G401 (cell line): ENCODE measurements at places on chromosomes 2 and 18.

- DNase-seq: no peak
Observed at GRCh38 chr2:28333606-28334526, 58.8 kb upstream of the FOSL2 start.

DNA sequence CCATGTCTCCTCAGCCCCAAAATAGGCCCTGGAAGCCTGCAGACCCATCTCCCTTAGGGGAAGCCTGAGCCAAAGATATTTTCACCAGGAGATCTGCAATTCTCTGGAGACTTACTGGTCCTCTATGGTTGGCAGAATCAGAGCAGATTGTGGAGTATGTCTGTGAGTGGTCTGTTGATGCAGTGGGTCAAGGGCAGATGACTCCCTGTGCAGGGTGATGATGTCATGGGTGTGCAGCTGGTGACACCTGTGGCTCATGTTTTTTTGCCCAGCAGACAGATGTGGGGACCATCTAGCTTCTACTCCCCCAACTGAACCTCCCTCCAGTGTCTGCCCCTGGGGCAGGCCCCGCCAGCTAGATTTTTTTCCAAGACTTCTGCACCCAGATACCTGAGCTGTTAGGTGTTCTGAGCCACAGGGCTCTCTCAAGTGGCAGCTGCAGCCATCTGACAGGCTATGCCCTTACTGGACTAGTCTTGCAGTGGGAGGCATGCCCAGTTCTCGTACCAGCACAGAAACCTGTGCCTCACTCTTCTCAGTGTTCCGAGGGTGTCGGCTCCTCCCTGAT is 558.7 kb upstream of the LRRTM1 start:
- no peak for DNase-seq

DNA sequence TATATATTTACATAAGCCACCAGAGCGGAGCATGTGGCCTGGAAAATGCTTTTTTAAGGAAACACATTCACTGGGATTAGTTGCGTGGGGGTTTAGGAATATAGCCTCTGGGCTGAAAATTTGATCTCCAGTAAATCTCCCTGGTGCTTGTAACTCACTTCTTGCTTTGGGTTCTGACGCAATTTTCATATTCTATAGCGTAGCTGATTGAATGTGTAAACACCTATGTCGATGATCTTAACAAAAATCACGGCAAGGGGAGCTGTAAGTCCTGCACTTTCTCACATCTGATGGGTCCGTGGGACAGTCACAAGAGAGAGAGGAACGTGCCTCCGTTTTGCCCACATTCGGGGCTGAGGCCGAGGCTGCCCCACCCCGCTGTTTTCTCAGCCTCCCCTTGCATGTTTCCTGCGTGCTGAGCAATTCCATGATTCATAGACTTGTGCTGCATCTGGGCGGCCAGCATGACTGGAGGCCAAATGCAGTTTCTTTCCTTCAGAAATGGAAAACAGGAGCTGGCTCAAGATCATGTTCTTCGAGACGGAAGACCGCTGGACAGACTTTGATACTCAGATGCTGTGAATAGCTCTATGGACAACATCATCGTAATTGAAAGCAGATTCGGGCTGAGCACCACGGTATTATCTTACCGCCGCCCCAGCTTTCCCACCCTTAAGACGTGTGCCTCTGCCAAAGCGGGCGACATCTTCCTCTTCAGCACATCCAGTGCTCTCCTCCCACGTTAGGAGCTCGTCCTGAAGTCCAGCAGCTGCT is 109.2 kb downstream of the TMEM18 start:
- no peak for DNase-seq

- no peak for DNase-seq
Observed at GRCh38 chr2:196233021-196233804, 61.8 kb upstream of the STK17B start.

DNA sequence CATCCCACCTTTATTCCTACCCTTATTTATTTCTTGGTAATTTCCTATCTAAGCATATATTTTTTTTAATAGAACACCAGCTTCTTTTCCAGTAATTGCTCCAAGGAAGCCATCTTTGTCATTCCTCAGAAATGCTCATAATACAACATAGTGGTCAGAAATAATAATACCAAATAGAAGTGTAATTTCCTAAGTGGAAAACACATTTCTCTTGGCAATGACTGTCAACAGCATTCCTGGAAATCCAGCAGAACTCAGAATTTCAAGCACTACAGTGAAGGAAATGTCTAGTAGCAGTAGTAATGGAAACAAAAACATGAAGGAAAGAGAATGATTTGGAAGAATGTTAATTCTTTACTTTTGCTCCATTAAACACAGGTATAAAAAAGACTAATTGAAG is 56.6 kb downstream of the GDF7 start:
- no peak for DNase-seq

- DNase-seq: no peak
Observed at GRCh38 chr18:53799134-53799533, 425.3 kb downstream of the MBD2 start.

DNA sequence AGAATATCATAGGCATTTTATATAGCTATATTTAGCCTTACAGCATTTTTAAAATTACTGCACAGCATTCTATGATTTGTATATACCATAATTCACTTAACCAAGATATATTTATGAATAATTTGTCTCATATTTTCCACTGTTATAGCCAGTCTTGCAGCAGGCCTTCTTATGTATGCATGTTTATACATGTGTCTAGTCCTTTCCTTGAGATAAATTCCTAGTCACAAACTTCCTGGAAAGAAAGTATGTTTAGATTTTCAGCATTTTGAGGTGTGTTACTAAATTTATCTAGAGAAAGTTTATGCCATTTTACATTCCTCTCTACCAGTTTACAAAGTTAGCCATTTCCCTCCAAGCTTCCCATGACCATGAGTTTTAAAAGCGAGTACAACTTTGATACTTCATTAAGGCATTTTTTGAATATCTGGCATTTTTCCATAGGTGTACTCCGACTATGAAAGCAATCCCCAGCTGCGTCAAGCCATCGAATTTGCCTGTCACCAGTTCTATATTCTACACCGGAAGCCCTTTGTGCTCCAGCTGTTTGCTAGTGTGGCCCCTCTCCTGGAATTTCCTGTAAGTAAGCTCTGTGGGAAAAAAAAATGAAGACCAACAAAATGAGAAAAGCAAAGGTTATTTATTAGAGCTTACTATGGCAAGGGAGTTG is 59.4 kb upstream of the RPE start:
- DNase-seq: no peak

DNA sequence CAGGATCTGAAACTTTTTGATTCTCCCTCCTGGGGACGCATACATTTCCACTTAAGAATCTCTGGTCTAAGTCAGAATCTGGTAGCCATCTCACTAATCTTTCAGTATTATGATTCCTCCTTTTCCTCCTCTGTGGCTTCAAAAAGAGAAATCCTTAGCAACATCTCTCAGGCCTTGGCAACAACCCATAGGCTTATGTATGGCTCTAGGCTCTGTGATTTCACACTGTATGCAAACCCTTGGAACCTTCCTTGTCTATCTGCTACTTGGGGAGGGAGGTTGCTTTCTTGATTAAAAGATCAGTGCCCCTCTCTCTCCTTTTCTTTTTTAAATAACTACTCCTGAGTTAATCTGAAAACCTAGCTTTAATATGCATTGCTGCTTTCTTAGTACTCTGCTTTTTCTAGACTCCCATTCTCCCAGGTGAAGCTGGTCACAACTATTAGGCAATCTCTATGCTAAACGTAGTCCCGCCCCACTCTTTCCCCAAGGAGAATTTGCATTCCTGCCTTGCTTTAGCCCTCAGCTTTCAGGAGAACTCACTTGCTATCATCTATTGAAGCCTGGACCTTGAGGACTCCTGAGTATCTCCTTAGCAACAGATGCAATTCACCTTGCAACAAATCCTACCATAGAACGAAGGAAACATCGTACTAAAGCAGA is 72.2 kb upstream of the L3MBTL4 start:
- no peak for DNase-seq
